Myometrial cell (primary cell): ENCODE measurements at places on chromosomes 16 and 17. TPM values are rescaled to one million over a fixed set of nuclear protein-coding genes. Genes with fewer than 3 reads are reported as not detected.

The ASGR2 gene
- total RNA-seq = not detected in 2 replicates

The ABCA9 gene
- total RNA-seq = 0.35 and 0.58 TPM in 2 replicates

The UMOD gene
- total RNA-seq = not detected in 2 replicates

The CACNG3 gene
- not detected in 2 replicates for total RNA-seq

The NT5M gene
- total RNA-seq = 2.8 and 3.5 TPM in 2 replicates

The ALOX15B gene
- total RNA-seq = 0.18 and 0.29 TPM in 2 replicates

The KCNAB3 gene
- 0.58 and 1.2 TPM in 2 replicates for total RNA-seq

The NHLRC4 gene
- 2.8 and 3.2 TPM in 2 replicates for total RNA-seq

The TELO2 gene
- total RNA-seq = 11.5 and 12.7 TPM in 2 replicates

The TEKT3 gene
- total RNA-seq = 0.53 TPM in 1 of 2 replicates, not detected in the other

The TPSAB1 gene
- not detected in 2 replicates for total RNA-seq

The HES7 gene
- total RNA-seq = 2.0 TPM in 1 of 2 replicates, not detected in the other

The ST6GALNAC2 gene
- 1.7 and 4.6 TPM in 2 replicates for total RNA-seq

The PPP1R27 gene
- total RNA-seq = not detected in 2 replicates

The PIK3R6 gene
- total RNA-seq = not detected in 2 replicates

The MGAT5B gene
- total RNA-seq = under 0.01 TPM in 1 of 2 replicates, not detected in the other

The HOXB5 gene
- 0.18 TPM in 1 of 2 replicates, not detected in the other for total RNA-seq
